ENCODE measurements at places on chromosomes 5 and 9. TPM values are rescaled to one million over a fixed set of nuclear protein-coding genes. Genes with fewer than 3 reads are reported as not detected.

The INSL6 gene
- total RNA-seq: 0.47 TPM

DNA sequence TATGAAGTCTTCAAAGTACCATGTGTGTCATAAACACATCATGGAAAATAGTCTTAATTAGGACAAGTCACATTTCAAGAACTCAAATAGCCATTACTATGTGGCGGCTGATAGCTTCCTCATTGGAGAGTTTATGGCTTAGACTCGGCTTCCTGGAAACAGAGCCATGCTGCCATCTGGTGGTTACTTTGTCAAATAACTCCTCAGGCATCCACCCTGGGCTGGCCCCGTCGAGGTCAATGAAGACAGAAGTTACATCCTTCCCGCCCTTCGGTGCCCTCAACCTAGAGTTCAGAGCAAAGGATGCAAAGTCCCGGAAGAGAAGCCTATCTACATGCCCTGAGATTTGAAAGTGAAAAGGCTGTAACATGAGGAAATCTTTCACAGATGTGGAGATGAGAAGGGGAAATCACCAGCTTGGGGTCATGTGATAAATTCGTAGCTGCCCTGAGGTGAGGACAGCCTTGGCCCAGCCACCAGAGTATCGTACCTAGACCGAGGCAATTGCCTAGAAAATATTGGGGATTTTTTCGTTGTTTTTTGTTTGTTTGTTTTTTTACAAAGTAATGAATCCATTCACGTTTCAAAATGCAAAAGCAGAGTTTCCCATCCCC, 45.5 kb upstream of the ZNF169 start:
- no peaks in the 10 kb centered on the region for H3K36me3 ChIP-seq
- H3K4me1 ChIP-seq: no peaks in the 10 kb centered on the region
- no peak overlapping the region for H3K27ac ChIP-seq
- H3K4me3 ChIP-seq: no peak overlapping the region
- H3K27me3 ChIP-seq: no peaks in the 10 kb centered on the region

GRCh38 chr9:9099646-9100045, 1300.1 kb upstream of the DMAC1 start:
- H3K4me1 ChIP-seq: no peaks in the 10 kb centered on the region
- H3K27ac ChIP-seq: no peak overlapping the region
- DNase-seq: no peak
- no peaks in the 10 kb centered on the region for H3K27me3 ChIP-seq
- no peak overlapping the region for H3K4me3 ChIP-seq

DNA sequence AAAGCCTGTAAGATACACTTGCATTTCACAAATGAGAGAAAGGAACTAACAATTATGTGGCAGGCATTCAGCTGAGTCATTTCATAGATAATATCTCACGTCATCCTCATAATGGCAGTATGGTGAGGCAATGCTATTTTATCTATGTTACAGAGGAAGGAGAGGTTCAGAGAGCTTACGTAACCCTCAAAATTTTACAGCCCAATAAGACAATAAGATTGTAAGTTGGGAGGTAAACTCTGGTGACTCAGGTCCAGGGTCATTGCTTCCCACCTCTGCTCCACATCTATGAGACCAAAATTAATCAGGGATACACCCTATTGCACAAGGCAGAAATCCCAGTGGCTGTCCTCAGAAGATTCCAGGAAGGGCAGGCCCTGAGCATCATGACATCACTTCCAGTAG, 309.7 kb downstream of the NSG2 start:
- no peaks in the 10 kb centered on the region for H3K4me1 ChIP-seq
- no peaks in the 10 kb centered on the region for H3K27me3 ChIP-seq
- no peak overlapping the region for H3K27ac ChIP-seq
- no peak for DNase-seq
- no peak overlapping the region for H3K4me3 ChIP-seq

GRCh38 chr5:127586066-127586770, 62.7 kb upstream of the CTXN3 start:
- H3K36me3 ChIP-seq: no peaks in the 10 kb centered on the region
- H3K27me3 ChIP-seq: no peaks in the 10 kb centered on the region
- peak; percentile 41 for DNase-seq
- H3K4me3 ChIP-seq: no peak overlapping the region
- H3K4me1 ChIP-seq: no peaks in the 10 kb centered on the region

DNA sequence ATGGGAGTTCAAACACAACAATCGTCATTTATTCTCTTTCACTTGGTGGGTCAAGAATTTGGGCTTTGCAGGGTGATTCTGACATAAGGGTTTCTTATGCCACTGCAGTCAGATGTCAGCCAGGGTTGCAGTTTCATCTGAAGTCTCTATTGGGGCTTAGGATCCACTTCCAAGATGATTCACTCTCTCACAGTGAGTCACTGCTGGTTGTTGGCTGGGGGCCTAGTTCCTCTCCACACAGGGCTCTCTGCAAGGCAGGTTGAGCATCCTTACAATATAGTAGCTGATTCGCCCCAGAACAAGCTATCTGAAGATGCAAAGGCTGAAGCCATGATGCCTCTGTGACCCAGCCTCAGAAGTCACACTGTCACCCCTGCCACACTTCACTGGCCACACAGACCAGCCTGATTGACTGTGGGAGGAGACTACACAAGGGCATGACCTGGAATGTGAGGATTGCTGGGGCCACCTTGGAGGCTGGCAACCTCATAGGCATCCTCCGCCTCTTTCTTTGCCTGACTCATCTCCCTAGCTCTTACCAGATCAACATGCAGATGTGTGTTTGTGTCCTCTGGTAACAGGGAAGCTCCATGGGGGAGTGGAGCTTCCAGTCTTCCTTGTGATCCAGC, 4.5 kb upstream of the CARD19 start:
- no peak for DNase-seq
- no peaks in the 10 kb centered on the region for H3K27me3 ChIP-seq
- H3K36me3 ChIP-seq: no peaks in the 10 kb centered on the region
- peaks cover 14% of the 10 kb centered on the region for H3K4me1 ChIP-seq
- no peak overlapping the region for H3K4me3 ChIP-seq
- no peak overlapping the region for H3K27ac ChIP-seq

DNA sequence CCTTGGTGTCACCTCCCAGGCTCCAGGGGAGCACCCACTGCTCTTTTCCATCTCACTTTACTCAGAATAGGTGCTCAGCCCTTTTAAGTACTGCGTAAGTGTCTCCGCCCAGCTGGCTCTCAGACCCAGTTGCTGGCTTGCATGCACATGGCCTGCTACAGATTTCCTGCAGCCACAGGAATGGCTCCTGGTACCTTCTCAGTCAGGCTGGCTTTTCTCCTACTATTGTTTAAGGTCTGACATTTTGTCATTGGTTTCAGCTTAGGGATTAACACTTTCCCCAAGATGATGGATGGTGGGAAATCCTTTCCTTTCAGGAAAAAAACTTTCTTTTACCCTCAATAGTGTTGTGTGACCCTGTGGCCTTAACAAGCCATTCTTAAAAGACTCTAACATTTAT, 1652.3 kb upstream of the WWC1 start:
- H3K27ac ChIP-seq: no peak overlapping the region
- no peaks in the 10 kb centered on the region for H3K4me1 ChIP-seq
- DNase-seq: no peak
- H3K36me3 ChIP-seq: no peaks in the 10 kb centered on the region
- no peaks in the 10 kb centered on the region for H3K27me3 ChIP-seq

- no peaks in the 10 kb centered on the region for H3K36me3 ChIP-seq
- H3K27me3 ChIP-seq: peaks cover 5% of the 10 kb centered on the region
- no peak overlapping the region for H3K27ac ChIP-seq
- peak overlapping the region; percentile 82 for H3K4me3 ChIP-seq
- H3K4me1 ChIP-seq: no peaks in the 10 kb centered on the region
Observed at GRCh38 chr5:58582019-58582802, 664 bp upstream of the RAB3C start.

- H3K27ac ChIP-seq: no peak overlapping the region
- DNase-seq: no peak
- H3K4me1 ChIP-seq: no peaks in the 10 kb centered on the region
- no peaks in the 10 kb centered on the region for H3K36me3 ChIP-seq
Observed at GRCh38 chr9:138013836-138014562, 136.4 kb downstream of the CACNA1B start.

DNA sequence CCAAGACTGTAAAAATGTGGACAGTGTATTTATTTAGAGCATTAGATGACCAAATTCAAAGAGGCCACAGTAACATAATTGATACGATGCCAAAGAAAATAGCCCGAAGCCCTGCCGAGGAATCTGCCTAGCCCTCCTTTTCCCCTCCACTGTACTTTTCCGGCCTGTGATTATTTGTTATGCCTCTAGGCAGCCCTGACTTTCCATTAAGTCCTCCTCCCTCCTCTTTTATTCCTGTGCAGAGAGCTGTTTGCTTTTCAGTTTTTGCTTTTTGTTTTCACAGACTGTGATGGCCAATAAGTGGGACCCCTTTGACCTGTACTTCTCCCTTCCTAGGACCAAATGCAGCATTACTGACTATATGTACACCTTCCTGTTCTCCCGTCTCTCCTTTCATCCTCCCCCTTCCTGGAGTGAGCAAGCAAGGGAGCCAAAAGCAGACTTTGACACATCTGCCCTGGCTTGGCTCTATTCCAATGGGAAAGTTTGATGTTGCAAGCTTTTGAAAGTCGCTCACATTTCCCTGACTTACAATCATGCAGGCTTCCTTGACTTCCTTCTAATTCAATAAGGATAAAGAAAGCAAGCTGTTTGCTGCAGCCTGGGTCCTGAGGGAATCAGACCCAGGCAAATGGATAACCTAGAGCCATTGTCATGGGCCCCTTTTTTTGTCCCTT, 76.1 kb downstream of the NREP start:
- peak overlapping the region; percentile 45 for H3K27ac ChIP-seq
- H3K27me3 ChIP-seq: no peaks in the 10 kb centered on the region
- H3K36me3 ChIP-seq: no peaks in the 10 kb centered on the region

- H3K4me3 ChIP-seq: no peak overlapping the region
- no peak overlapping the region for H3K27ac ChIP-seq
- no peak for DNase-seq
- peaks cover 12% of the 10 kb centered on the region for H3K4me1 ChIP-seq
Observed at GRCh38 chr5:113202287-113202686, 225.7 kb downstream of the DCP2 start.

GRCh38 chr9:14352503-14352902, 38.6 kb upstream of the NFIB start:
- no peaks in the 10 kb centered on the region for H3K4me1 ChIP-seq
- H3K27ac ChIP-seq: no peak overlapping the region
- DNase-seq: no peak
- H3K4me3 ChIP-seq: no peak overlapping the region
- H3K36me3 ChIP-seq: no peaks in the 10 kb centered on the region
